ENCODE measurements at places on chromosomes 2 and 18.

GRCh38 chr2:172394002-172394401 lies 33.4 kb upstream of the ITGA6 start:
- DNase-seq = no peak

DNA sequence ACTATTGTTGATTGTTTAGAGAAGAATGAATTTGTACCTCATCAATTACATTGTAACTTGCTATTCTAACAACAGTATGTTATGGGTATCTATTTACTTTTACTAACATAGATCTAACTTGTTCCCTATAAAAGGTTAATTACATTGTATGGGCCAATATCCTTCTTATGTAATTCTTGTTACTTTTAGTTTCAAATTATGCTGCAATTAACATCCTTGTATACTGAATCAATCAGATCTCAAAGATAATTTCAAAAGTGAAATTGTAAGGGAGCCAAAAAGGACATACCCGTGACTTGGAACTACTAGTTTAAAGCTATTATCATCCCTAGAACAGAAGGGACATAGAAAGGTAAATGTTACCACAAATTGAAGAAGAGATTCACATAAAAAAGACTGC lies 79.9 kb upstream of the RIT2 start:
- no peak for DNase-seq

DNA sequence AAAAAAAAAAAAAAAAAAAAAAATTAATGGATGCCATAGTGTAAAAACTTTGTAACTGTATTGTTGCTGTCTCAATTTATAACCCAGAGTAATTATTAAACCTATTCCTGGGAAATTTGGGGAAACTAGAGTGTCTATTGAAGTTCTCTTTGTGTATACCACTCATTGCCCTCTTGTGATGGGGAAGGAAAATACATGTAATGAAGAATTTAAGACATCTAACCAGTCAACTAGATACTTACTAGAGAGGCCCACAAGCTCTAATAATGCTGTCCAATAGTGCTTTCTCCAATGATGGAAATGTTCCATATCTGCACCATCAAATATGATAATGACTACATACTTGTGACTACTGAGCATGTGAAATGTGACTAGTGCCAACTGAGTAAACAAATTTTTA lies 168.5 kb upstream of the SLC39A10 start:
- no peak for DNase-seq

DNA sequence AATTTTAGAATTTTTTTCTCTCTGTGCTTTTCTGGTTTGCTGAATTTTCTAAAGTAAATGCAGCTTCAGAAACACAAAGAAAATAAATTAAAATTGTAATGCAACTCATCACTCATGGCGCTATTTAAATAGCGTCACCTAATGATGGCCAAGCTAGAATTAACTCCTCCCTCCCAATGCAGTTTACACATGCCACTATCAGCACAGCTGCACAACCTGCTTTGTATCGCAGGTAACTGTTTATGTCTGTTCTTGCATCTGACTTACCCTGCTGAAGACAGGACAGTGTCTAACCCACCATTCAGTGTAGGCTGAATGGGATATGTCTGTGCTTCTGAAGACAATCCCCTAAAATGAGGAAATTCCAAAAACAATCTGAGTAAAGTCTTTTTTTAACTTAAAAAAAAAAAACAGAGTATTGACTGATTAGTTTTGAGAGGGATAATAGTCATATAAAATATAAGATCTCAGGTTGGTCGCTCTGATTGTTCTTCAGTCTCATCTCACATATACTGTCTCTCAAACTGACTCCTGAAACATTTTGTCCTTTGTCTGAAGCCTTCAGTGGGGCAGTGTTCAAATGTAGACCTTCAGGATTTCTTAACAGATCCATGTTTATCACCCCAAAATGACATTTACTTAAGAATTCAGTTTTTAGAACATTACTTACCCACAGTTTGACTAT lies 271.4 kb downstream of the ZEB2 start:
- DNase-seq = no peak

- DNase-seq = no peak
Measured at GRCh38 chr2:223122781-223123180, 70.8 kb downstream of the KCNE4 start.

DNA sequence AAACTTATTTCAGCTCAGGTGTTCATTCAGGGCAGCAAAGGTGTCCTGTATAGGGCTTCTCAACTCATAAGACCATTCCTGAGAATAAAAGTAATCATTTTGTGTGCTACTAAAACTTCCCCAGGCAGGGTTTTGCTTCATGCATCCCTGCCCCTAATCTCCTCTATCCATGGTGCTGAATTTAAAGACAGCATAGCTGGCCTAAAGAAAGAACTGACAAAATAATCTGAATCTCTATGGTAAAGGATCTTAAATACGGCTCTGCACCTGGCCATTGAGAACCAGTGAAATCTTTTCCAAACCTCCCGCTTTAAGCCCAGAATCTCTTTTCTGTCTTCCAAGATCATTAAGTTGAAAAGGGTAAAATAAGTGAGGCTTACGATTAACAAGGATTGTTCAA lies 292.1 kb upstream of the KLHL29 start:
- DNase-seq = no peak

DNA sequence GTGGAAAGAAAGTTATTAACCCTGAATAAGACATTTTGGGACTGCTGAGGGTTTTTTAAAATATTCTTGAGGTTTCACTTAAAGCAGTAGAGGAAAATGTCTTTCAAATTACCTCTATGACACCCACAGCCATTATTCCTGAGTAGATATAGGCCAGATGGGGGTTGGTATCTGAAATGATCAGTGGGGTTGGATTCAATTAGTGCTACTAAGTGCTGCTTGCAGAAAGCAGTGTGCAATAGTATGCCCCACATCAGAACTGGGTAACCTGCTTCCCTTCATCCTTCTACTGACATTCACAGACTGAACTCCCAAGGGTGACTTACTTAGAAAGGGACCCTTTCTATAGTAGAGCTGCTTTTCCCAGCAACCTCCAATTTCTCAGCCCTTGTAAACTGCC lies 7.3 kb upstream of the ETAA1 start:
- DNase-seq = no peak

DNA sequence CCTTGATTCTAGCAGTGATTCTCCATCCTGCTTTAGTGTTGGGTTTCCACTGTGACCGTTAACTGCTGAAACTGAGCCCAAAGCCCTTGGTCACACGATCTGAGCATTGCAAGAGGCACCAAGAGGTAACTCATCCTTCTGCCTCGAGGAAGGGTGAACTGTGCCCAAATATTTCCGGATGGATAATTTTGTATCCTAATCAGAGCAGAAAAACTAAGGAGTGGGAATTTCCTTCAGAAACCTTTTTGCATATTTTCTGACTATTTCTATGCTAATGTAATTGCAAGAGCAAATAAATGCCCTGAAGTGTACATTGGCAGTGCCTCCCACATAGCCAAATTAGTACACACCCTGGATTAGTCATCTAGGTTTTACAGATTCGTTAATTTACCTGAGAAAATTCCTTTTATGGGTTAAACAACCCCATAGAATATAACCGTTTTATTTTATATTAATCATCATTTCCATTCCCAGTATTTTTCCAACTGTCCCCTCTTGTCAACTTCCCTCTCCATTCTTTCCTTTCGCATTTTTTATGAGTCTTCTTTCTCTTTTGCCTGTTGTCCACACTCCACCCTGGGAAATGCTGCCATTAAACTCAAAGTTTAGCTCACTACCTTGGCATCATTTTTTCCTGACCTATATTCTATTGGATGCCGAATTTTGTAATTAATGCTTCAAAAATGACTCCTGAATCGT lies 31.7 kb upstream of the COBLL1 start:
- no peak for DNase-seq

DNA sequence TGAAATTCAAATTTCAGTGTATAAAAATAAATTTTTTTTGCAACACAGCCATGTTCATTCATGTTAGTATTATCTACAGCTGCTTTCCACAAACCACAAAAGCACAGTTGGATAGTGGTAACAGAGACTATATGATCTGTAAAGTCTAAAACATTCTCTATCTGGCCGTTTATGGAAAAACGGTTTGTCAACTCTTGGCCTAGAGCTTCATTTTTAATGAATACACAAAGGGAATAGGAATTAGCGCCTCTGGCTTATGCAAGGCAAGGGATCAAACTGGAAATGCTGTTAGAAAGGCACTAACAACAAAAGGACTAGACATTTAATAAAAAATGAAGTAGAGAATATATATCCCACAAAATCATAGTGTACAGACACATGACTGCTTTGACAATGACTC lies 211.9 kb downstream of the EXOC6B start:
- DNase-seq = no peak

DNA sequence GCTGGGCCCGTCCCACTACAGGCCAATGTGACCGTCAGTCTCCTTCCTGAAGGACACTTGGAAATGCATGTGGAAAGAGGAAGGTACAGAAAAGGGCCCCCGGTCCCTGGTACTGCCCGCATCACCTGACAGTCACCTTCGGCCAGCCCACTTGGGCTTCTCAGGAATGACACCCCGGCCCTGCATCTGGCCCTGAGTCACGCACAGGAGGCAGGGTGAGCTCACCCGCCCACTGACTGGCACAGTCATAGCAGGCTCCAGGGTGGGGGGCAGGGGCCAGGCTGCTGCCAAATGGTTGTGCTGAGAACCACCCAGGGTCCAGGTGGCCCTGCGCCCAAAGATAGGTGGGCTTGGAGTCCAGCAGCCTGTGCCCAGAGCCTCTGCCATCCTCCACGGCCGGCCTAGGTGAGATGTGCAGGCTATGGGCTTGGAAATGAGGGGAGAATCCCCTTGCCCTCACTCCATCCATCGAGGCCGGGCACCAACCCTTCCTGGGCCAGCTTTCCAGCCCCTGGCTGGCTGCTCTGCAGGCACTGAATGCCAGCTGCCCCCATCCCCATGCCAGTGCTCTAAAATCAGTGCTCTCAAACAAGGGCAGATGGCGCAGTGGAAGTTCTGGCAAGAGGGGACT lies 14.1 kb downstream of the EMX1 start:
- no peak for DNase-seq

DNA sequence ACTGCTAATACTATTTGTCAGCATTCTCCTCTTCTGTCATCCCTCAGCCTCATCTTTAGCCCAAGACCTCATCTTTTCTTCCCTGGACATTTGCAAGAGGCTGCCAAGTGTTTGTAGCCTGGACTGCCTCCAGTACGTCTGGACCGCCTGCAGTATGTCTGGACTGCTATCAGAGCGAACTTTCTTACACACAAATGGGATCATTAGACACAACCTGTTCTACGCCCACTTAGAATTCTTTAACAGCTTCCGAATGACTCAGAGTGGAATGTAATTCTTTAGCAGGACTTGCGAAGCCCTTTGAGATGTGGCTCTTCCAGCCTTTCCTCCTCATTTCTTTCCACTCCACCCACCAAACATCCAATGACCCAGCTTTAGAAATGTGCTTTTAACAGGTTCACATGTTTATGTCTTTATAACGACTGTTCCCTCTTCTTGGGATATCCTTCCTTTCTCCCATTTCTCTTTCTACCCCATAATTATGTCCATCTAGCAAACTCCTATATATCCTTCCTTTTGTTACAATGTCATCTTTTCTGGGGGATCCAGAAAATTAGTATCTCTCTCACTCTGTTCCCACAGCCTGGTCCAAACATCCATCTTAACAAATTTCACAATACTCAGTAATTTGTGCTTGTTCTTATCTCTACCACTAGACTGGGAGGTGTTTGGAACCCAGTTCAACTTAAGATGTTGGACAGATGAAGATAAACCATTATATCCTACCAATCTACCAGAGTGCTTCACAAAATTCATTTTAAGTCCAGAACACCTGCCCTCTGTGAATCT lies 171.3 kb upstream of the PGAP1 start:
- no peak for DNase-seq

DNA sequence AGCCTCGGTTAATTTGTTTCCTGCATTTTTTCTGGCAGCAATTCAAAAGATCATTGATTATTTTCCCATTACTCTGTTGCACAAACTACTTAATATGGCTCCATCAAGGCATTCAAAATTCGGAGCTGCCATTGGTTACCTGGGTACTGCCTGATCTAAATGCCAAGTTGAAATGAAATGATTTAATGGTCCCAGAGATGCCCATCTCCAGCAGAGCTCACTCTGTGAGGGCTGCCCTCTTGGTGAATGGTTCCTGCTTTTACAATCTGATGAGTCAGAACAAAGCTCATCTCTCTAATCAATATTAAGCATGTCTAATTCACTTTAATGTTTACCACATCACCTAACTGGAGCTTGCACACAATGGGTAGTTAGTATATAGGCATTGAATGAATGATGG lies 126.1 kb downstream of the CTNNA2 start:
- no peak for DNase-seq

- no peak for DNase-seq
Measured at GRCh38 chr18:36650266-36650665, 178.5 kb downstream of the TPGS2 start.

- no peak for DNase-seq
Measured at GRCh38 chr2:192190474-192190873, 4.3 kb downstream of the TMEFF2 start.

DNA sequence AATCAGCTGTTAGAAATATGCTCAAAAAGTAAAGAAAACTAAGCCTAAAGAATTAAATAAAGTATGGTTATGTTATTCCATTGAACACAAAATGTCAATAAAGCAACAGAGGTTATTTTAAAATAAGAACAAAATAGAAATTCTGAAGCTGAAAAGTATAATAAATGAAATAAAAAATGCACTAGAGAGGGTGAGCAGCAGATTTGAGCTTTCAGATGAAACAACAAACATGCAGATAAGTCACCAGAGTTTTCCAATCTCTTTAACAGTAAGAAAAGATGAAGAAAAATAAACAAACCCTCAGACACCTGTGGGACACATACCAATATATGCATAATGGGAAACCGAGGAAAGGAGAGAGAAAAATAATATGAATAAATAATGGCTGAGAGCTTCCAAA lies 70.3 kb upstream of the SLC9A2 start:
- DNase-seq = no peak

GRCh38 chr2:128577141-128577930 lies 258.7 kb upstream of the HS6ST1 start:
- no peak for DNase-seq

DNA sequence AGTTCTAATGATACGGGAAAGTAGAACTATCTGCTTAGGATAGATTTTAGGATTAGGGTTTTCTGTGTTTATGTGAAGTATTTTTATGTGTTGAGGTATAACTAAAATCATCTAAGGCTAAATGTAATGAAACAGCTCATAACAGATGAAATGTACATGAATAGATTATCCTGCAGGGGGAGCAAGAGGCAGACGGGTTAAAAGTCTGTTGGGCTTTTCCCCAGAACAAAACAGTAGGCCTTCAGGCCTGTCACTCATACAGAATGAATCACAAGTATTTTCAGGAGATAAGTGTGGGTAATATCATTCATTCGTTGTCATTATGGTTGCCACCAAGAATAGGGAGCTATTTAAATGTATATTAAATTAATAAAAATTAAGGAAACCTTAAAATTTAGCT lies 107.9 kb upstream of the IL1R2 start:
- DNase-seq = no peak
